ENCODE measurements at places on chromosomes 5 and 9.

DNA sequence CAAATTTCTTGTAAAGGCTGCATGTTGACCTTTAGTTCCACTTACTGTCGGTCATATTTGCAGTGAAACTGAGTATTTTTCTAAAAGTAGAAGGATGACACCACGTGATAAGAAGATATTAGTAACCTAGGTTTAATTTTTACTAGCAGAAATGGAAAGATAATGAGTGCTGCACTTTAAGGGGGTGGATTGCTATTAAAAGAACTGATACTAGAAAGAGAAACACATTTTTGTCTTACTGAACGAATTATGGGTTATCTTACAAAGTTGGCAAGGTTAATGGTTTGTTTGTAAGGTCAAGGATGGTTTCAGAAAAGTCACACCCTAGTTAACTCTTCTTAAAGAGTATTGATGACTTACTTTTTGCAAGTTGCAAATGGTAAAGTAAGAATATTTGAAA lies 2.4 kb downstream of the MACIR start:
- no peak for DNase-seq

DNA sequence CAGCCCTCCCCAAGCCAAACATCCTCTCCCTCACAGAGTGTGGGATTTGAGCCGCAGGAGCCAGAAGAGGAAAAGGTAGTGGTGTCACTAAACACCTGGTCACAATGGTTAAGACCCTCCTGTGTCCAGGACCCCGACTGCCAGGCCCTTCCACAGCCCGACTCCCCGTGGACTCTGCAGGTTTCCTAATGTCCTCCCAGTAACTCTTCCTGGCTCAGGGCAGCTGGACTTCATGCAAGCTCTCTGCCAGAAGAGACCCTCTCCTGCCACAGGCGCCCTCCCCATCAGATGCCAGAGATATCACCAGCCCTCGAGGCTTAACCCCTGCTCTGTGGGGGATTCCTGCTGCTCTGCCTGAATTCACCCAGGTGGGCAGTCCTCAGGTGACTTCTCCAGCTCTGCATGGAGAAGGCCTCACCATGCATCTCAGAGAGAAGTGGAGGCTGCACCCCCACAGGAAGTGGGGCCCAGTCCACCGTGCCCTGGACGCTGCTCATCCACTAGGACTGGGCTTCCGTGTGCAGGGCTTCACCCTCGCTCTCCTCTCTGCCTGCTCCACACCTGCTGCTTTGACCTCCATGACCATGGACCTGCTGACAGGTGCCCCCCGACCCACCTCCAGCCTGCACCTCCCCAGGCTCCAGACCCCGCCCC lies 111.2 kb downstream of the ADAMTS2 start:
- DNase-seq = no peak

- DNase-seq = no peak
These were observed 131.7 kb downstream of the DENND1A start for GRCh38 chr9:123798195-123798594.

GRCh38 chr5:111505096-111505495 lies 7.2 kb downstream of the STARD4 start:
- DNase-seq = no peak

DNA sequence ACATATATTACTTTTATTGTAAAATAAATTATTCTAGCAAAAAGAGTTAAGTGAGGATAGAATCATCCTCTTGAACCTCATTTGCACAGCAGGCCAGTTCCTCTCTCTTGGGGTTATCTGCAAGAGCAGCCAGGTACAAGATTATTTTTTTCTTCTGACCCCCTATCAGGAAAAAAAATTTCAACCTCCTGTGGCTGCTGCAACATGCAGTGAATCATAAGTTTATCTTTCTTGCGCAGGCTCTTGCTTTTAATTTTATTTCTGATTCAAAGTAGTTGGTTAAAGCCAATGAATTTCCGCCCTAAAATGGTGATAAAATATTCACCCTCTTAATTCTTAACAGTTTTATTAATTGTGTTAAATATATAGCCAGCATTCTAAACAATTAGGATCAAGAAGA lies 69.7 kb upstream of the PPP3R2 start:
- no peak for DNase-seq

- DNase-seq = peak; percentile 90
These were observed at the start of gene RAPGEF1 for GRCh38 chr9:131739959-131740648. TSS of gene RAPGEF1 (minus strand) at chr9:131740076. CDS start at chr9:131739830, 246 bp downstream.

DNA sequence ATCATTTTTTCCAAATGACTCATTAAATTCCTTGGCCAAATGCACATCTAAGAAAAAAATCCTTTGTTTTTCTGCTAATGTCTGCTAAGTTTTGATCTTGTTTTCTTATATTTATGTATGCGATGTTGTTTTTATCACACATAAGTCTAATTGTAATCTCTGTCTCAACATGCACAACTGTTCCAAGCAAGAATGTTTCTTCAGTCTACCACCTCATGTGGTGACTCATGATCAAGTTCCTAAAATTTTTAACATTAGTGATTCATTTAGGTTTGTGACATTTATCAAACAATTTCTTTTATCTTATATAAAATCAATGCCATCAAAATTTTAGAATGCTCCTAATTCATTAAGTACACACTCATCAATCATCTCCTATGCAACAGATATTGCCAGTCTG lies 763.9 kb upstream of the FAM174A start:
- DNase-seq = no peak

- DNase-seq = no peak
These were observed 289.0 kb downstream of the PSAT1 start for GRCh38 chr9:78585909-78586308.

GRCh38 chr5:52961274-52961681 lies 27.9 kb upstream of the ITGA2 start:
- DNase-seq = no peak

GRCh38 chr9:123438821-123439220 lies 82.8 kb downstream of the CRB2 start:
- no peak for DNase-seq

DNA sequence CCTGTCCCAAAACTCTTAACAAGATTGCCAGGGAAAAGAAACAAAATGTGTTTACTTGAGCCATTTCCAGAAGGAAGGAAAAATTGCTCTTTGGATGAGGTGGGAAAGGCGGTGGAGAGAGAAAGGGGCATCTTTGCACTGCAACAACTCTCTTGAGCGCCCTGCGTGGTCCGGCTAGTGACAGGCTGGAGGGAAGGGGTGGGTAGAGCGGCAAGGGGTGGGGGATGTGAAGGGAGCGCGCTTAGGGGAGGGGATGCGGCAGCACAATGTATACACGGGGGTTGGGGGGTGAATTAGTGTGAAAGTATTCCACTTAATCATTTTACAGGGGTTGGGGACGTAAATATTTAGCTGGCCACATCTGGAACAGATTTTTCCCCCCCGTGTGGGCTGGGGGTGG lies 1.3 kb downstream of the FGF10 start:
- no peak for DNase-seq

DNA sequence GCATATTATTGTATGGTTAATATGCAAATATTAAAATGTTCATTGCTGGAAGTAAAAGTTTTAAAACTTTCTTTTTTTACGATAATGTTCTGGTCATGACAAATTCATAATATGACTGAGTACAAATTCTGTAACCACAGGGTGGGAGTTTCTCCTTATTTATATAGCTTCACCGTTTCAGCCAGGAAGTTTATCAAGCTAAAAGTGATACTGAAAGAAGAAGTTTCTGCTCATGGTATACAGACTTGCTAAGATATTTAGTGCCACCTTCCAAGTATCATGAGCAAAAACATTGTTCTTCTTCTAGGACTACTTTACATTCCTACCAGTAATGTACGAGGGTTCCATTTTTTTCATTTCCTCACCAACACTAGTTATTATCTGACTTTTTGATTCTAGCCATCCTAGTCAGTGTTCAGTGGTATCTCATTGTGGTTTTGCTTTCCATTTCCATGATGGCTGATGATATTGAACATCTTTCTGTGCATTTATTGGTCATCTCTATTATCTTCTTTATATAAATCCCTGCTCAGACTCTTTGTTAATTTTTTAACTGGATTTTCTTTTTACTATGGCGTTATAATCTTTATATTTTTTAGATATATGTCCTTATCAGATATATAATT lies 94.2 kb upstream of the PRRC1 start:
- no peak for DNase-seq

DNA sequence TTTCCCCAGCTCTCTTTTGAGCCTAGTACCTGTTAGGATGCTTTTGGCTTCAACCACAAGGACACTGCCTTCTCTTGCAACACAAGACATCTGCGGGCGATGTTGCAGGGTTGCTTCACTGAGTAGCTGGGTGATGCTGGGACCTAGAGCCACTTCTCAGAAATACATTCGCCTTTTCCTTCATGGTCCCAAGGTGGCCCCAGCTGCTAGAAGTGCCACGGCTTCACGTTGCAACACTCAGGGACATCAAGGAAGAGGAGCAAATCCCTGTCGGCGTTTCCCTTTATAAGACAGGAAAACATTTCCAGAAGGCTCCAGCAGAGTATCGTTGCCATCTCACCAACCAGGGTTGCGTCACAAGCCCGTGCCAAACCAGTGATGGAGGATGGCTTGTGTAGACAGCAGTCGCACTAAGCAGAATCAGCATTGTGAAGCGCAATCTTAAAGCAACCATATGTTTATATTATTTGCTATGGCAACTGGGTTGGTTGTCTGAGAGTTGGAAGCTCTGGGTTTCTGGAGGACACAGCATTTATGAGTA lies 62.7 kb downstream of the ANKRD33B start:
- DNase-seq = no peak

DNA sequence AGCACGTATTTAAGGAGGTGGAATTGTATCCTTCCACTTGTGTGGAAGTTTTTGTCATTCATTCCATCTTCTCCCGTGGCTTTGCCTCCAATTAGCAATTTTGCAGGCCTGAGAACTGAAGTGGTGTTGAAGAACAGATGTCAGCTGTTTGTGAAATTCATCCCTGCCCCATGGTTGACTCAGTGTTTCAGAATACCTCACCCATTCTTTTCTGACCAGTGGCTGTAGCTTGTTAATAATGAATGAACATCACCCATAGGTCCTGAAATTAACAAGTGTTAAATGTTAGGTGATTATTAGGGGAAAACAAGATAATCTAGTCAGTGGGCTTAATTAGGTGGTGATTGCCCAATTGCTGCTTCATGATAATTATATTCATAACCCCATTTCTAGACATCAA lies 11.7 kb downstream of the ZNF462 start:
- DNase-seq = no peak

- DNase-seq = no peak
These were observed 33.2 kb downstream of the C9orf50 start for GRCh38 chr9:129587487-129588262.

GRCh38 chr9:119086590-119086989 lies 282.6 kb downstream of the BRINP1 start:
- no peak for DNase-seq

- DNase-seq = no peak
These were observed 53.3 kb downstream of the NREP start for GRCh38 chr5:111703662-111704061.

DNA sequence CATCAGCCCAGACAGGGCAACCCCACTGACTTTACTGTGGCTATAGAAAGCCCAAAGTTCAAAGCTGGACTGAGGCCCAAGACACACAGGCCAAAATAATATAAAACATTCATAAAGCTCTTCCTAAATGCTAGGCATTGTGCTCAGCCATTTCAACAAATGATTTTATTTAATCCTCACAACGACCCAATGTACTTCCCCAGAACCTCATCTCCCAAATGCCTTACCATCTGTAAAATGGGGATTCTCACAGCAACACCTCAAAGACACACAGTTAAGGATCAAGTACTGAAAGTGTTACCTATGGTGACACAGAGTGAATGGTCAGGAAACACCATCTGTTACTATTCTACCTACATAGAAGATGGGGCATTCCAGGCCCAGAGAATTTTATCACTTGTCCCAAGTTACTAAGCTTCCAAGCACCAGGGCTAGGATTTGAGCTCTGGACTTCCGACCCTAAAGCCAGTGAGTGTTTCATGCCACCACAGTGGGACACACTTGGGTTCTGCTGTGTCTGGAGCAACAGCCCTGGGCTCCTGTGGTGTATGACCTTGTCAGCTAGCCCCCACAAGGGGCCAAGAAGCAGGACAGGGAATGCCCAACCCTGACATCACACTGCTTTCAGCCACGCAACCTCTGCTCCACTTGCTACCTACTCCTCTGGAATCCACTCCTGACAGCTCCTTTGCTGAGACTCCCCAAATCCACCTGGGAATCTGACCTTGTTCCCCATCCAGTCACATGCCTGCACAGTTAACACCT lies 15.1 kb downstream of the SHB start:
- DNase-seq = no peak

- no peak for DNase-seq
These were observed 93.4 kb downstream of the PLK2 start for GRCh38 chr5:58366461-58366860.

DNA sequence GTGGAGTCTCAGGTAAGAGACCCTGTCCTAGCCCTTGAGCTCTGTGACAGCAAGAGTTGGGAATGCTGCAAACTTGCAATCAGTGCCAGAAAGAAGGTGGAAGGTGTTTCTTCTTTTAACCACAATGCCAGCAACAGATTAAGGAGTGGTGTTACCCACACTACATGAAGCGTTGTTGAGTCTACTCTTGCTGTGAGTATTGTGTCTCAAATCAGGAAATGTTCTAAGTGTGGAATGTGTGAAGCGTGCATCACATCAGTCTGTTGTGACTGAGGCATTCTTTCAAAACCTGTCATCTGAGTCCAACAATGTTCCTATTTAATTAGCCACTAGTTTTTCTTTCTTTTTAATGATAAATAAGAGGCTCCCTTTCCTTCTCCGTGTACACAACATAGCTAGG lies 2.9 kb upstream of the LURAP1L start:
- no peak for DNase-seq

DNA sequence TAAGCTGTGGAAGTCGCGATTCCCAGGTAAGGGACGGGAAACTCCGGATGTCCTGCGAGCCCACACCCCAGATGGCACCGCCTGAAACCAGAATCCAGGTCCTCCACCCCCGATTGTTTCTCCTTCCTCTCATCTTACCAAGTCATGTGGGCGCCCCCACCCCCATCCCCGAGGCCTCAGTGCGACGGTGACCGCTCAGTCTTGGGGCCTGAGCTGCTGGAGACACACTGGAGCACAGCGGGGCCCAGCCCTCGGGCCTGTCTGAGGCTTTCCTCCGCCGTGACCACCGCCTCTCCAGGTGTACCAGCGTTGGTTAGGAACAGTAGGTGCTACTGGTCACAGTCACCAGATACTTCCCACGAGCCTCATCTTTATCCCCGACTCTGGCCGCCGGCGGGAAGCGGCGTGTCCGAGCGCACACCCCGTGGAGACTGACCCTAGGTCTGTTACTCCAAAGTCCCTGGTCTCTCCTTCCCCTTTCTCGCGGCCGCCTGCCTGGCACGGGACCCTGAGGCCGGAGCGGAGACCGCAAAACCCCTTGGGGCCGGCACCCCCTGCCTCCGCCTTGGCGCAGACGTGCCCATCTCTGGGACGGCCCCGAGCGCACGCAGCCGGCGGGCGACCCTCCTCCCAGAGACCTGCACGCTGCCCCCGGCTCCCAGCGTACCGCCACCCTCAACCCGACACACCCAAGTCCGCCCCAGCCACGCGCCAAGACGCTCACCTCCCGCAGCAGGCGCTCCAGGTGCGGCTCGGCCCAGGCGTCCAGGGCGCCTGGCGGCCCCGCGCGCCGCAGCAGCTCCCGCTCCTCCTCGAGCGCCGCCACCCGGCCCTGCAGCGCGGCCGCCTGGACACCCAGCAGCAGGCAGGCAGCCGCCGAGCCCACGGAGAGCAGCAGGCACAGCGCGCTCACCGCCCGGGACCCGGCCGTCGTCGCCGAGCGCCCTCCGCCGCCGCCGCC lies 733 bp downstream of the COL23A1 start:
- no peak for DNase-seq

GRCh38 chr5:139797856-139798510 lies 2.4 kb downstream of the PSD2 start:
- DNase-seq = no peak
